KBM-7 (cell line): ENCODE measurements at places on chromosomes 5 and 9.

GRCh38 chr9:109735801-109736200 lies 44.2 kb upstream of the PALM2AKAP2 start:
- DNase-seq: no peak

- no peak for DNase-seq
Measured at GRCh38 chr9:97561501-97561900, 60.0 kb downstream of the TMOD1 start.

- DNase-seq: no peak
Measured at GRCh38 chr5:67985686-67986387, 229.7 kb upstream of the PIK3R1 start.

DNA sequence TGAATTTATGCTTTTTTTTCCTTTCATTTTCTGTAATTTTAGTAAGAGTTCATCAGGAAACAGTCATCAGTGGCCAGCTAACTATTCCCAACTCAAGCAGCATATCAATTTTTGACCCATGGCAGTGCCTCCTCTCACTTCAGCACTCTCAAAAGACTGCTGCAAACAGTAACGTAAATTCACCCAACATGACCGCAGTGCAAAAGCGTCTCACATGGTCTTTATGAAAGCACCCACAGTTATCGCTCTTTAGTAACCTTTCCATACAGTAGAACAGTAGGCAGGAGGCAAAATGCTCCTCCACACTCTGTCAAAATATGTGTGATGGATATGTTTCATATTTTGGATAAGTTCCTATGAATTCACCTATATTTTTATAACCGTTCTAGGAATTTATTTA lies 48.6 kb downstream of the PARP8 start:
- DNase-seq: peak; percentile 61

- DNase-seq: no peak
Measured at GRCh38 chr9:32665101-32665500, 29.6 kb upstream of the TAF1L start.
